ENCODE measurements at places on chromosomes 13 and 19.

GRCh38 chr13:39536906-39537305 is 66.1 kb downstream of the LHFPL6 start:
- no peak for DNase-seq

DNA sequence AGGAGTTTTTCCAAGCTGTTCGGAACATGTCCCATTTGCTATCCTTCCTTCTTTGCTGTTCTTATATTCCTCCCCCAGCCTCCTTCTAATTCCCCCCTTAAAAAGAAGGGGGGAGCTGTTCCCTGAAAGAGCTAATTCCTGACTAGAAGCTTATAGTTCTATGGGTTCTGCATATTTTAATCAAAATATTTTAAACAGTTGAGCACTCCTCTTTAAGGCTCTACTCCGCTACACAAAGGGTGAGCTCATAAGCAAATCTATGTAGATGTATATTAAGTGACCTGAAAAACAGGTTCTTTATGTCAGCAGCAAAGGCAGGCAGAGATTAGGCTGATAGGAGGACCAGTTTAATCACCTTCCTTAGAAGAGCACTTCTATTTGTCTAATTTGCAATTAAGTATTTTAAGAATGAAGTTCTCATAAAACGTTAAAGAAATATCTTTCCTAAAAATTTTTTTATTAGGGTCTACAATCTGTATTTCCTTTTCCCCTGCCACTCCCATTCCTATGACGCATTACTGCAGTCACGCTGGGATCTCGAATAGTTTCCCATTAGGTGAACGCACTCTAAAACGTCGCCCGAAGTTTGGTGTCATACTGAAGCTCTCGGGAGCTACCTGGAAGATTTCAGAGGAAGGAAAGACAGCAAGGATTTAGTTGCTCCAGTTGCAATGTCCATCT is 5.2 kb downstream of the EFNB2 start:
- DNase-seq = no peak

DNA sequence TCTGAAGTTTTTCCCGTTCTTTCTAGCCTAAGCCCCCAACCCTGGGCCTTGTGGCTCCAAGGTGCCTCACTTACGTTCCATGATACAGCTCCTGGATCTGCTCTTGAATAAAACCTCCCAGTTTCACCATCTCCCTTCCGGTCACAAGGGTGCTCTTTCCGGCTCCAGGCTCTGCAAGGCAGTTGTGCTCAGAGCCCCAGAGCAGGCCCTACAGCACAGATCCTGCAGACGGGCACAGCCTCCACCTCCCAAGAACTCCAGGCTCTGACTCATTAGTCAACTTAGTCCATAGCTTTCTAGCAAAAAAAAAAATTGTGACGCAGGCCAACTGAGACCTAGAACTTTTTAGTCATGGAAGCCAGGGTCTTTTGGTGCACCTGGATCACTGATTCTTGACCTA is 33.9 kb upstream of the SLC7A10 start:
- no peak for DNase-seq

- DNase-seq = no peak
These were observed 1449.8 kb upstream of the MIR17HG start for GRCh38 chr13:89897681-89898080.

DNA sequence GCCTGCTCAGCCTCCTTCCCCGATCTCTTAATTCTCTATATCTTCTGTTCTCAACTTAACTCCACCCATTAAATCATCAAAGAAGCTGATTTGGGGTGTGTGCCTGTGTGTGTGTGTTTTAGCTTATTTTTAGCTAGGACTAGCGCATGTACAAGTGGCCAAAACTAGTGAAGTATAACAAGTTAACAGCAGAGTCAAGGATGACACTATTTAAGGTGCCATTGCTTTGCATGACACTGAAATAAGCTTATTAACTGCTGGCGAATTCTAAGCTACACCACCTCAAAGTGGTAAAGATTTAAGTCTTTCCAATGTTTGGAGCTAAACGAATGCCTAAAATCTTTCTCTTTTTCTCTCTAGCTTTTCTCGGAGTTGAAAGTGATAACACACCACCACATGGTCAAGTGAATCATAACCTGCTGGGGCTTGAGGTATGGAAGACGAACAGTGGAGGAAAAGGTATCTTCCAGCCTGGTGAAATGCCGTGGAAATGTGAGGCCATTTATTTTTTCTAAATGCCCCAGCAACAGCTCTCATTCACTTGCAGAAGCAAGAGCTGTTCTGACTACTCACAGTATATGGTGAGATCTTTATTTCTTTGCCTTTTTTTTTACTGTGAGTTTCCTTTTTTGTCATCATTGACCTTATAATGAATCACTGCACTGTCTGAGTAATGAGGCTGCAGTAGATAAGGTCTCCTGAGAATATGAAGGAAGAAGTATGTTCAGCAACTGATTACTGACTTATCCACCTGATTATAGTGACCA is 570.3 kb downstream of the PCDH9 start:
- no peak for DNase-seq

GRCh38 chr19:3365836-3366752 is at the start of gene NFIC:
NFIC (plus strand) TSS chr19:3366583; CDS start chr19:3366637, 54 bp downstream.
- peak; percentile 31 for DNase-seq

DNA sequence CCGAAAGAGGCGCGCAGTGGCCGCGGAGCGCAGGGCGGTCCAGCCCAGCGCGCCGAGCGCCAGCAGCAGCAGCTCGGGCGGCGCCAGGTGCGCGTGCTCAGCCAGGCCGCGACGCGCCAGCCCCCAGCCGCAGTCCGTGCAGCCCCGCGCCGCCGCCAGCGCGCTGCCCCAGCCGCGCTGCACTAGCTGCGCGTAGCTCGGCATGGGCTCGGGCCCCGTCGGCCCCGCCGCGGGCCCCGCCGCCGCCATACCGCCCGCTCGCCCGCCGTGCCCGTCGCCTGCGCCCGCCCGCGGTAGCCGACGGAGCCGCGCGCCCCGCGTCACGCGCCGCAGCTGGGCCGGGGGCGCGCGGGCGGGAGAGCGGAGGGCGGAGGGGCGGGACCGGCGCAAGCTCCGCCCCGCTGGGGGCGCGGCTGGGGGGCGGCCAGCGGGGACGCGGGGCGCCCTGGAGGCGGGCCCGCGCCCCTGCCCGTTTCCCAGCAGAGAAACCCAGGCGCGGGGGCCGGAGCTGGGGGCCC is at the start of gene CERS1:
TSS of gene CERS1 (minus strand) at position 335 of the 518 bp plus-strand sequence. CDS start at position 249, 86 bp downstream.
- DNase-seq = no peak

GRCh38 chr13:33169273-33169980 is 116.1 kb downstream of the STARD13 start:
- DNase-seq = no peak

DNA sequence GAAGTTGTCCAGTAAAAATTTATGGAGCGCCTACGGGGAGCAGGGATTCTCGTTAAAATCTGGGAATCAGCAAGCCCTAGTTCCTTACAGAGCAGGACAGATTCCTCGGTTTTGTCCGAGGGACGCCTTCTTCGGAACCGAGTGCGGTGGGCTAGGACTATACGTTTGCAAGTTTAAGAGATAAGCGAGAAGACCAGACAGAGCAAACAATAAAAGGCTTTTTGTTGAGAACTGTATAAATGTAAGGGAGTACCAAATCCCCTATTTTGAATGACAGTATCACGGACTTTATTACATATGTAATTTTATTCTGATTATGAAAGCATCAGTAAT is 971 bp upstream of the ANKRD10 start:
- no peak for DNase-seq

DNA sequence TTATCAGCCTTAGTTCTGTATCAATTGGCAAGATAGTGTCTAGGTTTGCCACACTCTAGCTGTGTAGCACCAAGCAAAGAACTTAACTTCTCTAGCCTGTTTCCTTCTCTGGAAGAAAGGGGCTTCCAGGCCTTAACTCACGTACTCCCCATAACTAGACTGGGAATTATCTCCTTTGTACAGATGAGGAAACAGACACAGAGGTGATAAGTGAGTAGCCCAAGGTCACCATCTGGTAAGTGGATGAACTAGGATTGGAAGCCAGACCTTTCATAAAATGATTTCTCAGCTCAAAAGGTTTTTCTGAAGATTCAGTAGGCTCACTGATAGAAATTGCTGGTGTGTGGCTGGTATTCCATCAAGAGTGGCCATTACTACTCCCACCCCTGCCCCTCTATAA is 3.1 kb downstream of the ZNF428 start:
- no peak for DNase-seq

DNA sequence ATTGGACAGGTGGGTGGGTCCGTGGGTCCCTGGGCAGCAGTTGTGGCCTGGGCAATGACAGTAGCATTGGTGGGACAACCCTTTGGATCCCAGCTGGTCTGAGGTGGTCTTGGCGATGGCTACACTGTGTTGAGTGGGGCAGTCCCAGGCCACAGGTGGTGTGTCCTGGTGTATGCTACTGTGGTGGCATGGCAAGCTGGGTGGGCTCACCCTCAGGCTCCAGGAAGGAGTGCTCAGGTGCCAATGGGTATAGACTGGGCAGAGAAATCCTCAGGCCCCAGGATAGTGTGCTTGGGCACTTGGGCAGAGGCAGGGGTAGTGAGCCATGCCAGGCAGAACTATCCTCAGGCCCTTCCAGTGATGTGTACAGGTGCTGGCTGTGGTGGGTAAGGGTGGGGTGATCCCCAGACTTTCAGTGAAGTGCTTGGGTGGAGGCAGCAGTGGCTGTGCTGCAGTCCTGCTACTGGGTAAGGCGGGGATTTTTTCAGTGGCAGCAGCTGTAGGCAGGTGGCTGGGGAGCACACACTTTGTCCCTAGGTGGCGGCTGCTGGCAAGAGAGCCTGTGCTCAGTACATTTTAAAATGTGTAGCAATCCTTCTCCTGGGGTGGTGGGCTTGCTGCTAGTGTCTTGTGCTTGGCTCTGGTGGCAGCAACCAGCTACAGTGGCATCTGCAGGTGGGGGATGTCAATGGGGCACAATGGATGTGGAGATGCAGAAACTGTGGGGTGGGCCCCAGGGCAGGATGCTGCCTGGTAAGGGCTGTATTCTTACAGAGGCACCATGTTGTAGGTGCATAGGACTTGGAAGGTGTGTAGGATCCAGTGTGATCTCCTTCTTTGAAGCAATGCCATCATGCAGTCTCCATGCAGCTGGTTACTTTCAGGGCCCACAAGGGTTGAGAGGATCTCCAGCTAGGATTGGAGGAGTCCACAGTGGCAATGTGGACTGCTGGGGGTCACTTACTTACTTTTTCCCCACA is 64.9 kb downstream of the DNAJC3 start:
- no peak for DNase-seq

All from CD4-positive, alpha-beta T cell treated with Interleukin-1 beta for 1 hour (primary cell).